ENCODE measurements at places on chromosomes 3 and 15.

DNA sequence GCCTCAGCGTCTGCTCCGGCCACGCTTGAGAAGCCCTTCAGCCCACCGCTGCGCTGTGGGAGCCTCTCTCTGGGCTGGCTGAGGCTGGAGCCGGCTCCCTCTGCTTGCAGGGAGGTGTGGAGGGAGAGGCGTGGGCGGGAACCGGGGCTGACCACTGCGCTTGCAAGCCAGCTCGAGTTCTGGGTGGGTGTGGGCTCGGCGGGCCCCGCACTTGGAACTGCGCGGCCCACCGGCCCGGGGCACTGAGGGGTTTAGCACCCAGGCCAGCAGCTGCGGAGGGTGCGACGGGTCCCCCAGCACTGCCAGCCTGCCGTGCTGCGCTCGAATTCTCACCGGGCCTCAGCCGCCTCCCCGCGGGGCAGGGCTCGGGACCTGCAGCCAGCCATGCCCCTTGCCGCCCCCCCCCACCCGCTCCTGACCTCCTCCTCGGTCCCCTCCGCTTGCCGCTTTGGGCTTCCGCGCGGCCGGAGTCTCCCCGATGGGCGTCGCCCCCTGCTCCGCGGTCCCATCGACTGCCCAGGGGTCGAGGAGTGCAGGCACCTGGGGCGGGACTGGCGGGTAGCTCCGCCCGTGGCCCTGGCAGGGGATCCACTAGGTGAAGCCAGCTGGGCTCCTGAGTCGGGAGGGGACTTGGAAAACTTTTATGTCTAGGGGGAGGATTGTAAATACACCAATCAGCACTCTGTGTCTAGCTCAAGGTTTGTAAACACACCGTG is 106.7 kb downstream of the RAP2B start:
- no peak for DNase-seq

- no peak for DNase-seq
Measured at GRCh38 chr3:76083992-76084391, 298.6 kb upstream of the ZNF717 start.

GRCh38 chr3:149879872-149880271 is 66.9 kb downstream of the RNF13 start:
- DNase-seq: peak; percentile 83

- no peak for DNase-seq
Measured at GRCh38 chr3:153757839-153758238, 363.4 kb upstream of the ARHGEF26 start.

DNA sequence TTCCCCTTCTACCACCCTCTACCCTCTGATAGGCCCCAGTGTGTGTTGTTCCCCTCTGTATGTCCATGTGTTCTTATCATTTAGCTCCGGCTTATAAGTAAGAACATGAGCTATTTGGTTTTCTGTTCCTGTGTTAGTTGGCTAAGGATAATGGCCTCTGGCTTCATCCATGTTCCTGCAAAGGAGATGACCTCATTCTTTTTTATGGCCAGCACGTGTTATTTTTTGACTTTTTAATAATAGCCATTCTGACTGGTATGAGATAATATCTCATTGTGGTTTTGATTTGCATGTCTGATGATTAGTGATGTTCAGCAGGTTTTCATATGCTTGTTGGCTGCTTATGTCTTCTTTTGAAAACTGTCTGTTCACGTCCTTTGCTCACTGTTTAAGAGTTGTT is 63.1 kb upstream of the NPHP3 start:
- no peak for DNase-seq

DNA sequence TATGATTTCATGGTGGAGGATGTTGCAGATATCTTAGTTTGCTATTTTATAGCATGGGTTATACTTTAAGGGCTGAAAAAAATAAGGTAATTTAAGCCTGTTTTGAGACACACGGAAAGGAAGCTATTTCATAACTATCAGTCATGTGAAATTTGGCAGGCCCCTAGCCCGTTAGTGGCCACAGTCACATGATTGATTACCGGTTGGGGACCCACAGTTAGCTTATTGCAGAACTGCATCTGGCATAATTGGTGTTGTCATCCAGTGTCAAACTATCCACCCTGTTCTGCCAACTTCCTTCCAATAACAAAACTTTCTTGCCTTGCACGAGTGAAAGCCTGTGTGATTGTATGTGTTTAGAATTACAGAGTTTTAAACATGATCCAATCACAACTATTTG is 35.2 kb downstream of the FNDC3B start:
- DNase-seq: no peak

DNA sequence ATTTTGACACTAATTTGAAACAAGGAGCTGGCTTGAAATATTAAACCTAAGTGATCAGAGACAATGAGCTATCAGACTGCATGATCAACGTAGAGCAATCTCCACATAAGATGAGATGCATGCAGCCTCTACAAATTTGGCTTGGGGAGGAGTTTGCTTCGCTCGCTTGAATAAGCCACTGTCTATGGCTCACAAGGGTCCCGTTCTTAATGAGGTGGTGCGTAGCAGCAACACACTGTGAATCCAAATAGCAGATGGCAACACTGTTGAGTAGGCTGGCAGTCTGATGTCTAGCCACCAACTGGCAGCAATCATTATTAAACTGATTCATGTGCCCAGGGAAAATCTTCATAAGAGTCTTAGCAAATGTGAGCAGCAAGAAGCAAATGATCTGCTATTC is 125.4 kb upstream of the CCDC54 start:
- DNase-seq: no peak

DNA sequence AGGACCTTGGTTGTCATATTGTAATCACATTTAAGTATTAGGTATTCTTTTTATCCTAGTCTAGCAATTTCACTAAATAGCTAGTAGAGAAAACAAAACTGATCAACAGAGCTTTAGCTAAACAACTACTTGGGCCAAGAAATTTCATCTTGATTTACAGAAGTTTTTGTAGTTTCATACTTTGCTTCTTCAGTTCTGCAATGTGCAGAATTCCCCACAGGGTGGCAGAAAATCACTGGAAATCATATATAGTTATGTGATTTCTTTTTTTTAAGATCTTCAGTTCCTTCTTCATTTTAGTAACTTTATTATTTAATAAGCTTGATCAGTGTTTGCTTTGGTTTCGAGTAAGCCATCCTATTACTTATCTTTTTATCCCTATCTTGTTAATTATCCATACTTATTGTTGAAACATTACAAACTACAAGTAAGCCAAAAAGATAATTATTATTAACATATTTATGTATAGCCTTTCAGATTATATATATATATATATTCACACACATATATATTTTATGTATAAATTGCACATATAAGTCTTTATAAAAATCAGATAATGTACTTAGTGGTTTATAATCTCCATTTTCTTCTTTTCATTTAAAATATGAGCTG is 2.2 kb upstream of the BNIP2 start:
- peak; percentile 50 for DNase-seq
